GM12878 (cell line): ENCODE measurements at places on chromosomes 13 and 19.

DNA sequence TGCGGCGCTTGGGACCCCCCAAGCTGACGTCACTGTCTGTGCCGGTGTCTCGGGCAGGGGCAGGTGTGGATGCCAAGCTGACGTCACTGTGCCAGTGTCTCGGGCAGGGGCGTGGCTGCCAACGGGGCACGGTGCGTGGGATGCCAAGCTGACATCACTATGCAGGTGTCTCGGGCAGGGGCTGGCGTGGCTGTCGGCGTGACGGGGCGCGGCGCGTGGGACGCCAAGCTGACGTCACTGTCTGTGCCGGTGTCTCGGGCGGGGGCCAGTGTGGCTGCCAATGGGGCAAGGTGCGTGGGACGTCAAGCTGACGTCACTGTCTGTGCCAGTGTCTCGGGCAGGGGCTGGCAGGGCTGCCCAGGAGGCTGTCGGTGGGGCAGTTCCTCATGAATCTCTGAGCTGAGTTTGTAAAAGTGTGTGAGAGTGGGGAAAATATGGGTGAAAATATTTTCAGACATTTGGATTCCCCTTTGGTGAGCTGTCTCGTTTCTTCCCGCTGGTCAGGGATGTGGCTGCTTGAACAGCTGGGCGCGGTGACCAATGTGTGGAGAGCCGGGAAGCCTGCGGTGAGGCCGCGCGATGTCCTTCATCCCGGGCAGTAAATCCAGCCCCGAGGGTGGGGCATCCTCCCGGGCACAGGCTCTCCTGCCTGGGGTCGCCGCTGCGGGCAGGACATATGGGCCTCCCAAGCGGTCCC is 25.2 kb downstream of the MCF2L start:
- no peak for DNase-seq

DNA sequence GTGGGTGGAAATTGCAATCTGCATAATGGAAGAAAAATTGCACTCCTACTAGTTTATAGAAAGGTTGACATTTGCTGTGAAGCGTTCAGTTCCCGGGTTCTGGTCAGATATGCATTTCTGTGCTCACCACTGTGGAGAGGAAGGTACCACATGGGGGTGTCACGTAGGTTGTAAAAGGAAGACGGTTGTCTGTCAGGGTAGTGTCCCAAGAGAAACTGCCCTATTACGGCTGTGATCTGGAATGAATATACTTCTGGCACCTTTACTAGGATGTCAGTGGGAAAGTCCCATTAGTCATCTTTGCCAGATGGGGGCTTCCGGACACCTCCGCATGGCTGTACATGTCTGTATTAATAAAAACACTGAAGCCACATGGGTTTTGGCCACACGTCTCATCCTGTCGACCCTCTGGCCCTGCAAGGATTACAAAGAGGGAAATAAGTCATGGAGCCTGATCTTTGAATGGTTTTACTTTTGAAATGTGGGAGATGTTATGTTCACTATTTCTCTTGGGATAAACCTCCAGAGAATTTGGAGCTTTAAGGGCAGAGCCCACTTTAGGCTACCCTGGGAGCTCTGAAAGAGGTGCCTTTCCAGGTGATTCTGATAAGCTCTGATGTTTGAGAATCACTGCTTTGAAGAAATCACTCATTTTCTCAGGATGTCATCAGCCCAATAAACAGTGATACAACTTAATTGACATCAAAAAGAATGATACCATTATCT is 133.9 kb downstream of the AKAP11 start:
- DNase-seq: peak; percentile 97

GRCh38 chr19:42143341-42144234 is 11.3 kb upstream of the POU2F2 start:
- DNase-seq: no peak

- DNase-seq: no peak
Measured at GRCh38 chr19:42323852-42324654, 1.4 kb upstream of the MEGF8 start.

GRCh38 chr13:74919914-74920313 is 562.1 kb downstream of the TBC1D4 start:
- DNase-seq: no peak

- no peak for DNase-seq
Measured at GRCh38 chr13:71090990-71091389, 776.0 kb downstream of the DACH1 start.

DNA sequence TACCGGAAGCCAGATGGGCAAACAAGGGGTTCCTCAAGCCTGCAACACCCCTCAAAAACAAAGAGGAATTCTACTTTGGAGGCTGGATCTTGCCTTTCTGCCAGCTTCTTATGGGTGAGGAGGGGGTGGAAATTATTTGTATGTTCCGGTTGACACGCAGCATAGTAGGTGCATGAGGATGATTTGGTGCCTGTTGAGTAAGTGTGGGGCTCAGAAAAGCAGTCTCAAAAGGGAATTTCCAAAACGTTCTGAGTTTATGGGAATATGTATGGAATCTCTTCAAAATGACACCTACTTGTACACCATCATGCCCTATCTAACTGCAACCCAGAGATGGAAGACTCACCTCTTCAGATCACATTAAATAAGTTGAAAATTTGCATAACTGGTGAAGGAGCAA is 3.0 kb upstream of the TECR start:
- DNase-seq: no peak

DNA sequence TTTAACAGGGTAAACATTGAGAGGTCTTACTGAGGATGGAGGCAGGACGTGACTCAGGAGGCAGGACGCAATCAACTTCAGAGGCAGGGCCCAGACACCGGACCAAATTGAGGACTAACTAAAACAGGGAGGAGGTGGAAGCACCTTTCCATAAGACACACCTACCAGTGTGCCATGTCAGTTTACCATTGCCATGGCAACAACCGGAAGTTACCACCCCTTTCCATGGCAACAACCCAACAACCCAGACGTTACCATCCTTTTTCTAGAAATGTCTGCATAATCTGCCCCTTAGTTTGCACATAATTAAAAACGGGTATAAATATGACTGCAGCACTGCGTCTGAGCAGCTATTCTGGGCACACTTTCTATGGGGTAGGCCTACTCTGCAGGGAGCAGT is 53.5 kb upstream of the SOX21 start:
- DNase-seq: no peak
